ENCODE measurements at places on chromosomes 3 and 15.
A peak's percentile ranks its signal among the peaks of the same experiment; 100 is the strongest.

DNA sequence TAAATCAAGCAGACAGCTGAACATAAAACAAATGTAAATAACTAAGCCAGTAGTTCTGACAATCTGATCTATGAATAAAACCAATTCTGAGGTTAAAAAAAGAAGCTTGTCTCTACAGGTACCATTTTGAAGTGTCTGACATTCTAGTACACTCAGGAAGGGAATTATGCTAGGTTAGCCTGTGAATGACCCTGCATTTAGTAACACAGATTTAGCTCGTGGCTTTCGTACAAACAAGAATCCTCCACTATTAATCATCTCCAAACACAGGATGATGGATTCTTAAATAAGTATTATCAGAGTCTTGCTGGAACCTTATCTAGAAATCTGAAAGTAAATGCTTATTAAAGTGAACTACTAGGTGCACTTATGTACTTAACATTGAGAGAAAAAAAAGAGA lies 1120.1 kb downstream of the ROBO1 start:
- DNase-seq: no peak

- no peak for DNase-seq
Observed at GRCh38 chr15:47364230-47365141, 352.8 kb upstream of the SEMA6D start.

DNA sequence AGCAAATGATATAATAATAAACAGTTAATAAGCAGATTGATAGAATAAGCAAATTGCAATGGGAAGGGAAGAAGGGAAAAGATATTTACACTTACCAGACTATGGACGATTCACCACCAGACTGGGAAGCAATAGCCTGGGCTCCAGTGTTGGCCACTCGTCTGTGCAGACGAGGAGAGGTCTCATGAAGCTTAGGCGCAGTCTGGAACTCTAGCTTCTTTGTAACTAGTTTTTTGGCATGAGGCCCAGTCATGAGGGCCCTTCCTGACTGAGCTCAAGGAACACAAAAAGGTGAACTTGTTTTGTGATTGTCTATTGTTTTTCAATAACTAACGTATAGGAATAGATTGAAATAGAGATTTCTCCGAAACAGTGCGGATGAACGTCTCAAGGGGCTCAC lies 63.3 kb upstream of the GATM start:
- no peak for DNase-seq

DNA sequence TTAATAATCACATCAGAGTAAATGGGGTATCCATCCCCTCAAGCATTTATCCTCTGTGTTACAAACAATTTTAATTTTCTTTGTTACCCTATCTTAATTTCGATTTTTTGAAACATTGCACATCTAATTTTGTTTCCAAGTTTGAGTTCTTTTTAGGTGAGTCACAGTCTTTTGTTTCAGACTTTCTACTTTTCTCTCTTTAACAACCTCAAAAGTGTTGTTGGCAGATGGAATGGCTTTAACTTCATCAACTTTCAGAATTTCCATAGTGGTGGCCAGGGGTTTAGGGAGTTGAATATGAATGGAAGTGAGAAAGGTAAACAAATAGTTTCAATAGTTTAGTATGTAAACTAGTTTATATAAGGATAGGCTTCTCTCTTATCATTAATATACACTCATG lies 223.0 kb upstream of the MLF1 start:
- no peak for DNase-seq

DNA sequence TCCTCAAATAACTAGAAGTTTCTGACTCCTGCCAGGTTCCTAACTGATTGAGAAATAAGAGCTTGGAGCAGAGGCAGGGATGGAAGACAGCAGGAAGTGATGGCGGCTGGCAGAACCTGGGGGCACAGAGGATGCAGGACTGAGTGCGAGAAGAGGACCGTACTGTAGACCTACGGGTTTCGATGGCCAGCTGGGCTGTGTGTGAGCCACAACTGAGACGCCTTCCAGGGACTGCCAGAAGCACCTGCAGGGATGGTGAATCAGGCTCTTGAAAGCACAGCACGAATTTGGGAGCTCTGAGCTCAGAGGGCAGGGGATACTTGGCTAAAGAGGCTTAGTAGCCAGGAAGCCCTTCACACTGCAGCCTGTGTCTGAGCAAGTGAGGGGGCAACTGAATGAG lies 165.6 kb downstream of the ABHD5 start:
- no peak for DNase-seq

DNA sequence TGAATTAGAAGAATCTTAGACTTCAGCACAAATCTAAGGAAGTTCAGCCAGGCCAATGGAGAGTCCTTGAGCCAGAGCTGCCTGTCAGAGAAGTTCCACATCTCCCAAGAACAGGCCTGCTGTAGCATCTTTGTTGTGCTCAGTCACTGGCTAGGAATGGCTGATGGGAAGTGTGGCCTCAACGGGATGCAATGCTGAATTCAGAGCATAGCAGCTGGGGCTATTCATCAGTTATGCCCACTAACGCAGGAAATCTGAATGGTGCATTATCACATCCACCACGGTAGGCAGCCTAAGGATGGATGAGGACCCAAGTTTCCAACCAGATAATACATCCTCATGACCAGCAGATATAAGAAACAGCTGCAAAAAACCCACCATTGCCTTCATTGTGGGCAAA lies 3.2 kb upstream of the EIF1B start:
- DNase-seq: no peak

- no peak for DNase-seq
Observed at GRCh38 chr15:83153288-83153687, 45.8 kb downstream of the TM6SF1 start.

- no peak for DNase-seq
Observed at GRCh38 chr15:42062284-42062806, 32.0 kb downstream of the PLA2G4D start.

DNA sequence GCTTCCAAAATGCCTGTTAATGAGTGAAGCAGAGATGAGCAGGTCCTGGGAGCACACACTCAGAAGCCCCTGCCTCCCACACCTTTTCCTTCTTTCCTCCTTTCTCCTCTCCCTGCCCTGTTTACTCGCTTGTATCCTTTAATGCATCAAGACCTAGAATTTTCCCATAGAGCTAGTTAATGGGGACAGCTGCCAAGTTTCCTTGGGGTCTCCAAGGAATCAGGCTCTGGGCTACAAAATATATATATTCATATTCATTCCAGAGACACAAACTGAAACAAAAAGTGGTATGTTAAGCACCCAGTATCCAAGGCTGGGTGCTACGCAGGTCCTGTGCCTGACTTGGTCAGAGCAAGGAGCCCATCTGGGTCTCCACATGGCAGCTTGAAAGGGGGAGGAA lies 235.6 kb downstream of the MYRIP start:
- DNase-seq: no peak

DNA sequence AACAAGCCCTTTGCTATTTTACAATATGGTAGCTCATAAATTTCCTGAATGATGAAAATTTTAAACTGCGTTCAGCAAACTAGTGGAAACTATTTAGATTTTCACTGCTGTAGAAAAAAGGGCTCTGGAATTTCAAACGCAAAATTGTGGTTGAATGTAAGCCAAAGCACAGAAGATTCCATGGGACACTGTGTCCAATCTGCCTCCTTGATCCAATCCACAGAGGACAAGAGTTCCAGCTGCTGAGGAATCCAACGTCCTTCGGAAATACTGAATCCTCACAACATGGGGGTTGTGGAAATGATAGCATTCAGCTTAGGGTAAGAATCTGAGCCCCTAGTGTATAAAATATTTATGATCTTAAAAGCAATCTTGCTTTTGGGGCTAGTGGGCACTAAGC lies 161.0 kb downstream of the PLD1 start:
- DNase-seq: no peak

DNA sequence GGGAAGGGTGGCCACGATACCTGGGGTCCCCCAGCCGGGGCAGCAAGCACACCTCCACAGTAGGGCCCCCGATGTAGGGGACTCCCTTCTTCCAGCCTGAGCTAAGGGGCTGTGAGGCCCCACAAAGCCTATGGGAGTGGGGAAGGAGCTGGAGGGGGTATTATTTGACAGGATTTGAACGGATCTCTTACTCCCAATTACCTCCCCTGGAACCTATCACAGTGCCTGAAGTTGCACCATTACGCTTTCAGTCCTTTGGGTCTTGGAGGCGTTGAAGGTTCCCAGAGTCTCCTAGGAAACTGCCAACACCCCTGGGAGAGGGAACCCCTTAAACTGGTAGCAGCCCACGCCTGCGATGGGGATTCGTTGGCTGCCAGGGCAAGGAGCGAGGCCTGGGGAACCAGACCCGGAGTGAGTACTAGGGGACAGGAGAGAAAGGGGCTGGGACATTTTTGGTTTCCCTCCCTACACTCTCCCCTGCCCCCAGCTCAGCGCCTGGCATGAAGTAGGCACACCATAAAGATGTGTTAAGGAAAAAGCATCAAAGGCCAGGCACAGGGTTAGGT lies 409 bp upstream of the LHFPL4 start:
- no peak for DNase-seq

DNA sequence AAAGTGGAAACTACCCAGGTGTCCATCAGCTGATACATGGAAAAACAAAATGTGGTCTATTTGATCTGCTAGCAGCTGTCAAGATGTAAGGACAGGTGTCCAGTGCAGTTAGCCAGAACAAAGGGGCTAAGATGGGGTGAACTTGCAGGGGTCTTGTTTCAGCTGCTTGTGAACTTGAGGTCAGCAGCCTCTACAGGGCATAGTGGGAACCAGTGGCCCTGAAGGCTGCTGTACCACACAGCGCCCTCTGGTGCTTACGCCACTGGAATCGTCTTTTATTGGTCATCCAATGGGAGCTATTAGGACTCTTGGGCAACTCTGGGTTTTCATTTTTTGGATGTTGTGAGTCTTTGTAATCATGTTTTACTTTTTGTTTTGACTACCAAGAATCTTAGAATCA lies 62.2 kb upstream of the CTSH start:
- DNase-seq: peak; percentile 6

- no peak for DNase-seq
Observed at GRCh38 chr15:67051088-67052045, 14.0 kb upstream of the SMAD3 start.

- no peak for DNase-seq
Observed at GRCh38 chr3:29503958-29504357, 223.1 kb downstream of the RBMS3 start.

DNA sequence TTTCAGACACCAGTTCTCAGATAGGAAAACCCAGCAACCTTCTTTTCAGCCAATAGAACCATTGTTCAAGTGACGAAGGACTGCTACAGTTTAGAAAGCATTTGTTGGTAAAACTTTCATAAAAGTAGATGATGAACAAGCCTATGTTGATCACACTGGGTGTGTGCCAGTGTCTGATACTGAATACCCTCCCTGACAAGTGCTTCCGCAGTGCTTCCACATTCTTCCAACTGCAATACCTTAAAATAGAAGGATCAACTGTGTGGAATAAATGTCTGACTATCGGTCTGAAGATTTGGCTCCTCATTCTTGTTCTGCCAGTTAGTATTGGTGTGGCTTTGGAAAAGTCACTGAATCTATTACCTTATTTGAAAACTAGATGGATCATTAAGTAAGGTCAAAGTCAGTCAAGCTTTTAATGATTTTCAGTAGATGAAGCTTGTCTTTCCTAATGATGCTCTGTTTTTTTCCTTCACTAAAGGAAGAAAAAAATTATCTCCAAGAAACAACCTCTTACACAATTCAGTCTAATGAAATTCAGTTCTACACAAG lies 479.4 kb upstream of the CBLB start:
- DNase-seq: no peak

GRCh38 chr3:129461461-129462146 lies 21.6 kb downstream of the IFT122 start:
- DNase-seq: no peak

GRCh38 chr15:80389370-80389769 lies 14.8 kb upstream of the ARNT2 start:
- DNase-seq: no peak

GRCh38 chr3:10370429-10370828 lies 49.5 kb upstream of the SEC13 start:
- DNase-seq: no peak

GRCh38 chr3:77411334-77411733 lies 371.4 kb downstream of the ROBO2 start:
- no peak for DNase-seq

DNA sequence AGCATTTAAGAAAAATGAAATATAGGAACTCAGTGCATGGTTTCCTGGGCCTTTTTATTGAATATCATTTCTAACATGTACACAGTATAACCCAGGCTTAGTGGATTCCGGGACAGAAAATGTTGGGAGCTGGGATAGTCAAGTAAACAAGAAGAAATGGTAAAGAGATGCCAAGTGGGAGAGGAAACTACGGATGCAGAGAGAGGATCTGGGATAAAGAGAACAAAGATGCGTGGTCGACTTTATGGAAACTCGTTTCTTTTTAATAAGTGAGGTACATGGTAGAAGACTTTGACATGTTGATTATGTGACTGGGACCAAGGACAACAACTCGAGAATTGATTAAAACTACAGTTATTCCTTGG lies 1.2 kb upstream of the GPR176 start:
- no peak for DNase-seq

DNA sequence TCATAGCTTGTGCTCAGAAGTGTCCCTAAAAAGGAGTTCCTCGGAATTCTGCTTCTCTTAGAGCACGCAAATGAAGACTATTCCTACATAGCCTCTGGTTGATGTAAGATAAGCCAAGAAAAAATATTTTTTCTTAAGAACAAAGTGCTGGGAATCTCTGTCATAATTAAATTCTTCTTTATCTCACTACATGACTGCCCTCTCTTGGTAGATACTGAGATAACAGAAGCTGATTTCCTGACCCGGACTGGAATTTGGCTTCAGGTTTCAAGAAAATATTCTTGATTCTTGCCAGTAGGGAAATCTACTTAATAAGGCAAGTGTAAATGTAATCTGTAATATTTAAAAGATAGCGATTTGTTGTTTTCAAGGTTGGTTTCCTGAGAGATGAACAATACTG lies 31.3 kb upstream of the SETMAR start:
- no peak for DNase-seq

- DNase-seq: no peak
Observed at GRCh38 chr3:190108804-190109203, 11.9 kb downstream of the P3H2 start.

DNA sequence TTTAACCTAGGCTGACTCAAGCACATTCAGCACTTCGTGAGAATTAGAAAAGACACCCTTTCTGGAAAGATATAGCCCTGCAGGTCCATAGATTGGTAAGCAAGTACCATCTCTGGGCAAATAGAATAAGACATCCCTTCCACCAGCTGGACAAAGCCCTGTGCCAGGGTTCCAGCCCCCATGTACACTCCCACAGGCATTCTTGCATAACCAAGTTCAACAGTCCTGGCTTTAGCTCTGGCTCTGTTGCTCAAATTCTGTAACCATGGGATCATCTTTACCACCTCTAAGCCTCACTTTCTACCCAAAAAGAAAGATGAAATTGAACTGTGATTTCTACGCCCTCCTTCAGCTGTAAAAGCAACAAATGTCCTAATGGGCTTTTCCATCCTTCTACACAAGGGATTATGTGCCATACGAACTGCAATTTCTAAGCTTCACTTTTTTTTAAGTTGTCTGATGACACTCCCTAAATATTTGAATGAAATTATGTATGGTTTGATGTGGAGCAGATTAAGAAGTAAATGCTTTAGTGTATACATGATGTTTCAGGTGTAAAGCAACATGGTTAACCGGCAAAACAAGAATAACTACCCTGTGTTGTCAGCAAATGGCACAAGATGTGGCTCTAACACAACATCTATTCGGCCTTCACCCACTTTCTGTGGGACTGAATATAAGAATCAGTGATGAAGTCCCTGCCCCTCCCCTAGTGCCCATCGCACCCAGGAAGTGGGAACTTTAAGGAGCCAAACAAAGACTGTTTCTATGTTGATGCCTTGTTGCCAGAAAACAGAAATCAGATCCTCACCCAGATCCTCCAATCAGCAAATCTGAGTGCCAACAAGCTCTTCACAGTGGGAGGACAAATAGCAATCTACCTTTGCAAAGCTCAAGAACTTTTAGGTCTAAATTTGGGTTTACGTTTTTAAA lies 165.7 kb downstream of the P3H2 start:
- DNase-seq: no peak

All from fibroblast of skin of left biceps (primary cell).